ENCODE measurements at places on chromosomes 5 and 9. TPM values are rescaled to one million over a fixed set of nuclear protein-coding genes. Genes with fewer than 3 reads are reported as not detected.

Gene PRR16
- total RNA-seq, result 0.48 TPM

Gene SLC36A3
- not detected for total RNA-seq

Gene CYSRT1
- 6.0 TPM for total RNA-seq

Gene FAM221B
- not detected for total RNA-seq

Gene DDX4
- total RNA-seq, result not detected

Gene SNCB
- not detected for total RNA-seq

Gene GNE
- 18.1 TPM for total RNA-seq

Gene FSTL4
- total RNA-seq, result not detected

Gene SLC23A1
- total RNA-seq, result 0.24 TPM

Gene SHISAL2B
- total RNA-seq, result not detected

All from tracheal epithelial cell (primary cell).